ENCODE measurements at places on chromosomes 6 and 20.

- DNase-seq: no peak
These were observed 74.4 kb downstream of the NOL4L start for GRCh38 chr20:32510601-32511357.

GRCh38 chr6:5762561-5762968 is 244.2 kb downstream of the NRN1 start:
- DNase-seq: no peak

DNA sequence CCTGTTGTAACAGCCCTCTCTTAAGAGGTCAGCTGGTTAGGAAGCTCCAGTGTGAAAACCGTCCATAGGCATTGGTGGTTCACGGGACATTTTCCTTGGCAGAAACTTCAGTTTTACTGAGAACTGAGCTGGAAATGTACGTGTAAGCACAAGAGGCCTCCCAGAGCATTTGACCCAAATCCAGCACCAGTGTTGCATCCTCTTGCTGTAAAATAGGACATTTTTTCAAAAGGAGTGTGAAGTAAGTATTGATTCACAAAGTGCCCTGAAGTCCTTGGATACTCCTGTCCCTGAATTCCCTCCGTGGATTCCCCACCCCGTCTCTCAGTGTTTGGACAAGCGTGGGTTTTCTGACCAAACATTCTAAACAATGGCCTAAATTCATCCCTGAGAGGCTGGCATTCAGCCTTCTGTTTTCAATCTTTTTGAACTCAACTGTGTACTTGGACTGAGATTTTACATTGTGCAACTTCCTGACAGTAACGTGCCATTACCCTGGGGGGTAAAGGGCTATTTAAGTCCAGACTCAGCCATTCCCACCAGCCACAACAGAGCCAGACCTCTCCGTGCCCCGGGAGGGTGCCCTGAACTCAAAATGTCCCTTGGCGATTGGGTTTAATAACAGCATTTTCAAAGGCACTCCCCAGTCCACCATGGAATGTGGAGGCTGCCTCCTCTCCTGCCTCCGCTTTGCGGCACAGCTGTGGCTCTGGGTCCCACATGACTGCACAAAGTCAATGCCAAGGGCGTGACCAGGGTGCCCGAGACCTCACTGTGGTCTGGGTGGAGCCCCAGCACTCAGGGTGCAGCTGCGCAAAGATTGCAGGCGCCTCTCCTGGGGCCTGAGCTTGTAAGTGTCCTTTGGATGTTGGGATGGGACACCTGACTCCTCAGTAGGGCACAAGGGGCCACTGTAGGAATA is 92.7 kb upstream of the AFDN start:
- no peak for DNase-seq

- DNase-seq: no peak
These were observed 67.5 kb downstream of the INSM1 start for GRCh38 chr20:20435453-20435852.

DNA sequence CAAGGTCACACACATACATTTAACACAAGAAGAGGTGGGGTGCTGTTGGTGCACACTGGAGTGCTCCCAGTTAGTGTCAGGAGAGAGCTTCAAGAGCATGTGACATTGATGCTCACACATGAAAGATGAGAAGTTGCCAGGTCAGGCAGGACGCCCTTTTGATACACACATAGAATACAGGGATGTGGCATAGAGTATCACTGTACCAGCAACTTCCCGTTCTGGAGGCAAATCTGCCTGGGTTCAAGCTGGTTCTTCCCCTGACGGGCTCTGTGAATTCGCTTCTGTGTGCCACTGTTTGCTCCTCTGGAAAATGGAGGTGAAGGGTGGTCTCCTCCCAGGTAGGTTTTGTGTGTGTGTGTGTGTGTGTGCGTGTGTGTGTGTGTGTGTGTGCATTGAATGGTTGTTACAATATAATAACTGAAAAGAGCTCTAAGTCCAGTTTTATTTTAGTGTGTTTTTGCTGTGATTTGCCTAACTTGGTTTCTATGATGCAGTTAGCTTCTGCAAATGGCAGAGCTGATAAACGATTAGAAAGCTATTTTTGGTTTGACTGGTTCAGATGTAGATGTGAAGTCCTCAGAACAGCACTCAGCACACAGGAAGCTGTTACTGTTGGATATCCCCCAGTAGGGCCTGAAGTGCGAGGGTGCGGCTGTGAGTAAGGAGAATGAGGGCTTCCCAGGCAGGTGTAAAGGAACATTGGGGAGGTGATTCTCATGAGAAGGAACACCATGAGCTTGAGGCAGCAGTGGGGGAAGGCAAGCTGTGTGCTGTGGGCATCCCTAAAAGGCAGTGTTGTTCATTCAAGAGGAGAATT is 53.4 kb downstream of the HIVEP1 start:
- no peak for DNase-seq
